ENCODE measurements at places on chromosomes 4 and X.
A peak's percentile ranks its signal among the peaks of the same experiment; 100 is the strongest.

GRCh38 chr4:147822128-147822527 is 90.2 kb downstream of the ARHGAP10 start:
- peak; percentile 90 for DNase-seq

- no peak for DNase-seq
Measured at GRCh38 chr4:25803720-25804225, 59.0 kb downstream of the SEL1L3 start.

DNA sequence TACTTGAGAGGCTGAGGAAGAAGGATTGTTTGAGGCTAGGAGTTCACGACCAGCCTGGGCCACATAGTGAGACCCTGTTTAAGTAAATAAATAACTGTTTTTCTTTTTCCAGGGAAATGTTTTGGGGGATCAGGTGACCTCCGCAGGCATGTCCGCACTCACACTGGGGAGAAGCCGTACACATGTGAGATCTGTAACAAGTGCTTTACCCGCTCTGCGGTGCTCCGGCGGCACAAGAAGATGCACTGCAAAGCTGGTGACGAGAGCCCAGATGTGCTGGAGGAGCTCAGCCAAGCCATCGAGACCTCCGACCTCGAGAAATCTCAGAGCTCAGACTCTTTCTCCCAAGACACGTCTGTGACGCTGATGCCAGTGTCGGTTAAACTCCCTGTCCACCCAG is 30.5 kb downstream of the ZBTB49 start:
- no peak for DNase-seq

DNA sequence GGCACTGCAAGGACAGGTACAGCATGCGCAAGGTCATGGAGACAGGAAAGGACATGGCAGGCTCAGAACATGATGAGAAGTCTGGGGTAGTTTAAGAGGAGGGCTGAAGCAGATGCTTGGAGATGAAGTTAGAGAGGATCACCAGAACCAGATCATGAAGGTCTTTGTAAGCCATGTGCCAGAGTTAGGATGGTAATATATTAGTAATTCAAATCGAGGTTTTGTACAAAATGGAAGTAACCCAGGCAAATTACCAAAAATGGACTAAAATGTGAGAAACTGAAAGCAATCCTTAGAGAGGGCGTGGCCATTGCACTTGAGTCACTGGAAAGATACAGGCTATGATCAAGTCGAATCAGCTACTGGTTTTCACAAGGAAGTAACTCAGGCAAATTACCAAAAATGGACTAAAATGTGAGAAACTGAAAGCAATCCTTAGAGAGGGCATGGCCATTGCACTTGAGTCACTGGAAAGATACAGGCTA is 13.5 kb downstream of the RXFP1 start:
- DNase-seq = peak; percentile 76

- DNase-seq = peak; percentile 100
Measured at GRCh38 chr4:74632634-74633033, 161.7 kb downstream of the BTC start.

- peak; percentile 45 for DNase-seq
Measured at GRCh38 chr4:53484911-53485657, 106.2 kb downstream of the LNX1 start.

- DNase-seq = no peak
Measured at GRCh38 chr4:123997776-123998449, 601.3 kb downstream of the SPRY1 start.

DNA sequence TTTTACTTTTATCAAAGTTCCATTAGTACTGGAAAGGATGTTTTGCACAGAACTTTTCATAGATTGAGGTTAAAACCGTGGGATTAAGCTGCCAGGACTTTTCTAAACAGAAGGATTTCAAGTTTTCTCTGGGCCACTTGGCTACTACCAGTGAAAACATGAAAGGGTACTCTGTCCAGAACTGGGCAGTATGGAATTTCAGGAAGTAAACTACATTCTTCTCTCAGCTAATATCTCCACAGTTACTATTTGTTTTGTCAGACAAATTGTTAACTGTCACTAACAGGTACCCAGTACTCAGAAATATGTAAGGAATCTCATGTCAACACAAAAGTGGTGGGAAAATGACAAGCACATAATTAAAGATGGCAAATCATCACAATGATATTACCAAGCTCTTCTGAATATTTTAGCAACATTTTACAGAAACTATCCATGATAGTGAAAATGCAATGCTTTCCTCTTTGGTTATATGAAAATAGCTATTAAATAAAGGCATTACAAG is 454.4 kb downstream of the C4orf33 start:
- DNase-seq = no peak

GRCh38 chr4:107666134-107666533 is 53.9 kb downstream of the PAPSS1 start:
- peak; percentile 60 for DNase-seq

GRCh38 chr4:161604516-161605300 is 559.1 kb downstream of the FSTL5 start:
- DNase-seq = no peak

- no peak for DNase-seq
Measured at GRCh38 chr4:11338956-11339782, 89.5 kb downstream of the HS3ST1 start.

All from iris pigment epithelial cell (primary cell).